ENCODE measurements at places on chromosomes 11 and 22. TPM values are rescaled to one million over a fixed set of nuclear protein-coding genes. Genes with fewer than 3 reads are reported as not detected.

The OR4A16 gene
- not detected for total RNA-seq

The C11orf42 gene
- total RNA-seq = not detected

The FAM83F gene
- 6.8 TPM for total RNA-seq

The LRRC56 gene
- total RNA-seq = 2.4 TPM

The APOA4 gene
- total RNA-seq = not detected

The CSNK2A3 gene
- 0.27 TPM for total RNA-seq

The OR2D2 gene
- total RNA-seq = not detected

The GAL gene
- not detected for total RNA-seq

The KCTD14 gene
- total RNA-seq = not detected

The KDM4D gene
- 0.16 TPM for total RNA-seq

The SMC1B gene
- total RNA-seq = not detected

The ALDH3B2 gene
- total RNA-seq = not detected

DNA sequence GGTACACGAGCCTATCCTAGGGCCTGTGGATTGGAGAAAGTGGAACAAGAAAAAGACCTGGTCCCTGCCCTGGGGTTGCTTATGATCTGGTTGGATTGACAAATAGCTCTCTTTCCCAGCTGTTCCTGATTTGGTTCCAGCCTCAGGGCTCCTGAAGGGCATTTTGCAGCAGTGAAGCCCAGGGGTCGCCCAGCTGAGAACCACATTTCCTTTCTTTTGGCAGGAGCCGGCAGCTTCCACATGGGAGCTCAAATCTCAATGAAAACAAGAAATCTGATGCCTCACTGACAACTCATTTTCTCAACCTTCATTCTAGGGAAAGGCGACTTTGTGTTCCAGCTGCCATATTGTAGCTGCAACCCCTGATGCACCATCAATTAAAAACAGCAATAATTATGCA lies 140.6 kb upstream of the CADM1 start:
- H3K4me1 ChIP-seq = no peaks in the 10 kb centered on the region
- H3K27ac ChIP-seq = no peak overlapping the region
- DNase-seq = no peak
- no peaks in the 10 kb centered on the region for H3K27me3 ChIP-seq

DNA sequence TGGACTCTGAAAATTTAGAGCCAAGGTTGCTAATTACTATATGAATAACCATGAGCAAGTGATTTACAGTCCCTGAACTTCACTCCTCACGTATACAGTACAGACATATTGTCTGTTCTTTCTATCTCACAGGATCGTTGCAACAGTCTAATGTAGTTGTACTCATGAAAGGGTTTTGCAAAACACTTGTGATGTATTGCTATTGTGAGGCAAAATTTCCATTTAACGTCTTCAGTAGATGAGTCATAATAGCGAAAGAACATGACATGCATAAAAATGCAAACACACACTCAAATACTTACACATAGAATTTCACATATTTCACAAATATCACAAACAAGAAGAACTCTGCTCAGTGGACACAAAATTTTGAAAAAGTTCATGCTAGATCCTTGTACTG lies 134.6 kb upstream of the TRPC6 start:
- no peak overlapping the region for H3K27ac ChIP-seq
- H3K4me1 ChIP-seq = no peaks in the 10 kb centered on the region
- DNase-seq = no peak
- H3K36me3 ChIP-seq = no peaks in the 10 kb centered on the region
- H3K27me3 ChIP-seq = no peaks in the 10 kb centered on the region
- no peak overlapping the region for H3K4me3 ChIP-seq

DNA sequence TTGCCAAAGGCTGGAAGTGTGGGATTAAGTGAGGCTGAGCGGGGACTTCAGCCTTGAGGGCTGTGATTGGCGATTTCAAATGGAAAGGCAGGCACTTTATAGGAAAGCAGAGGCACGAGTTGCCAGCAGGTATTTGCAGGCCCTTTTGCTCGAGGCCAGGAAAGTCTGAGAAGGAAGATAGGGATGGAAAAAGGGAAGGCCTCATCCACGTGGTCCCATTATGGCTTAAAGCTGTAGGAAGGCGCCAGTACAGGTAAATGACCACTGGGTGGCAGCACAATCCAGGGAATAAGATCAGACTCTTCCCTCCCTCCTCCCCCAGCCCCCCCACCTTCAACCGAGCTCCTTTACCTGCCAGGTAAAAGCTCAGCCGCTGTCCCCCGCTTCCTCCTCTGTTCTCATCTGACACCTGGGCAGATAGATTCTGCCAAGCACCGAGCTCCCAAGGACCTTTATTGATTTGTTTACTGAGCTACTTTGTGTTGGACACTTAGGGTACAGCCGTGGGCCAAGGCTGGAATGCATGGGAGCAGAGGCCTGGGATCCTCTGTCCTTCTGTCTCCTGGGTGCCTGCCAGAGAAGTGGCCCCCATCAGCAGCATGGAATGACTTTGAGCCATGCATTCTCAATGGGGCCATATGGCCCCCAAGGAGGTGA lies 7.5 kb downstream of the P2RX3 start:
- peaks cover 12% of the 10 kb centered on the region for H3K4me1 ChIP-seq
- no peak overlapping the region for H3K27ac ChIP-seq
- no peaks in the 10 kb centered on the region for H3K36me3 ChIP-seq
- DNase-seq = peak; percentile 52
- no peak overlapping the region for H3K4me3 ChIP-seq

GRCh38 chr11:124519850-124520549 lies 23.5 kb downstream of the OR8B12 start:
- H3K27ac ChIP-seq = no peak overlapping the region
- H3K4me1 ChIP-seq = no peaks in the 10 kb centered on the region
- H3K4me3 ChIP-seq = no peak overlapping the region
- DNase-seq = no peak
- H3K27me3 ChIP-seq = no peaks in the 10 kb centered on the region
- no peaks in the 10 kb centered on the region for H3K36me3 ChIP-seq

GRCh38 chr11:22659783-22660182 lies 6.6 kb upstream of the GAS2 start:
- no peaks in the 10 kb centered on the region for H3K27me3 ChIP-seq
- no peak overlapping the region for H3K27ac ChIP-seq
- H3K4me3 ChIP-seq = no peak overlapping the region
- no peak for DNase-seq
- H3K36me3 ChIP-seq = no peaks in the 10 kb centered on the region

DNA sequence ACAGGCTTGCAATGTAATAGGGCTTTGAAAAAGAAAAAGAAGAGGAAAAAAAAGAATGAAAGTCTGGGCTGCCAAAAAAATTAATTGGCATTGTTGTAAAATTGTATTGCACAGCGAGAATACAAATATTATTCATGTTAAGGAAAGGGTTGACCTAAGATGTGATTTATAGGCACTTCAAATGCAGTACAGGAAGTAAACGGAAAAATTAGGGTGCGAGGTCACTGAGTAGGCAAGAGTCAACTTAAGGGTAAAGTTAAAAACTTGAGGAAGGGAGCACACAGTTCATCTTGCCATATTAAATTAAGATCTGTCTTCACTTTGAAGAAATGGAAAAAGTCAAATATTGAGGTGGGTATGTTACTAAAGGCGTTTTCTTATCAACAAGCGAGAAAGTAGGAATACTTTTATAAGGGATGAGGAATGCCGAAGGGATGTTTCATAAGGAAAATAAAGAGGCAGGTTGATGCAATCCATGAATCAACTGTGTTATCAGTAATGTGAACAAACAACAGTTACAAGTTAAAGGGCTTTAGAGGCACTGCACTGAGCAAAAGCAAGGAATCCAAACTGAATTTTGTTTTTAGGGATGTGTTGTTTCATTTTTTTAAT lies 123.0 kb downstream of the WT1 start:
- no peak overlapping the region for H3K4me3 ChIP-seq
- H3K4me1 ChIP-seq = no peaks in the 10 kb centered on the region
- no peaks in the 10 kb centered on the region for H3K36me3 ChIP-seq
- no peaks in the 10 kb centered on the region for H3K27me3 ChIP-seq
- no peak overlapping the region for H3K27ac ChIP-seq

- H3K4me1 ChIP-seq = no peaks in the 10 kb centered on the region
- H3K27me3 ChIP-seq = no peaks in the 10 kb centered on the region
- no peak overlapping the region for H3K27ac ChIP-seq
- DNase-seq = no peak
Observed at GRCh38 chr11:5339771-5340322, 3.5 kb downstream of the OR51B5 start.

- H3K4me3 ChIP-seq = no peak overlapping the region
- H3K4me1 ChIP-seq = peaks cover 58% of the 10 kb centered on the region
- H3K27ac ChIP-seq = no peak overlapping the region
- no peaks in the 10 kb centered on the region for H3K27me3 ChIP-seq
Observed at GRCh38 chr11:44563711-44564110, 1.8 kb upstream of the CD82 start.

- H3K4me1 ChIP-seq = no peaks in the 10 kb centered on the region
- no peak overlapping the region for H3K4me3 ChIP-seq
- no peak for DNase-seq
- no peak overlapping the region for H3K27ac ChIP-seq
Observed at GRCh38 chr11:46661836-46662235, 38.6 kb downstream of the ARHGAP1 start.

GRCh38 chr11:74450318-74450717 lies 17.0 kb downstream of the KCNE3 start:
- DNase-seq = no peak
- H3K36me3 ChIP-seq = no peaks in the 10 kb centered on the region
- no peak overlapping the region for H3K27ac ChIP-seq
- H3K27me3 ChIP-seq = no peaks in the 10 kb centered on the region

- DNase-seq = no peak
- no peak overlapping the region for H3K4me3 ChIP-seq
- no peaks in the 10 kb centered on the region for H3K27me3 ChIP-seq
- no peak overlapping the region for H3K27ac ChIP-seq
- peaks cover 5% of the 10 kb centered on the region for H3K4me1 ChIP-seq
Observed at GRCh38 chr11:57778318-57779037, 16.9 kb downstream of the CTNND1 start.

- no peak overlapping the region for H3K4me3 ChIP-seq
- H3K27ac ChIP-seq = no peak overlapping the region
- H3K36me3 ChIP-seq = no peaks in the 10 kb centered on the region
- peaks cover 81% of the 10 kb centered on the region for H3K27me3 ChIP-seq
- no peak for DNase-seq
Observed at GRCh38 chr11:69702769-69703452, 911 bp downstream of the FGF19 start.

- H3K4me3 ChIP-seq = no peak overlapping the region
- H3K27ac ChIP-seq = no peak overlapping the region
- H3K36me3 ChIP-seq = peaks cover 72% of the 10 kb centered on the region
- no peaks in the 10 kb centered on the region for H3K27me3 ChIP-seq
- no peak for DNase-seq
- H3K4me1 ChIP-seq = peaks cover 11% of the 10 kb centered on the region
Observed at GRCh38 chr11:119047205-119047604, 9.8 kb downstream of the HYOU1 start.

DNA sequence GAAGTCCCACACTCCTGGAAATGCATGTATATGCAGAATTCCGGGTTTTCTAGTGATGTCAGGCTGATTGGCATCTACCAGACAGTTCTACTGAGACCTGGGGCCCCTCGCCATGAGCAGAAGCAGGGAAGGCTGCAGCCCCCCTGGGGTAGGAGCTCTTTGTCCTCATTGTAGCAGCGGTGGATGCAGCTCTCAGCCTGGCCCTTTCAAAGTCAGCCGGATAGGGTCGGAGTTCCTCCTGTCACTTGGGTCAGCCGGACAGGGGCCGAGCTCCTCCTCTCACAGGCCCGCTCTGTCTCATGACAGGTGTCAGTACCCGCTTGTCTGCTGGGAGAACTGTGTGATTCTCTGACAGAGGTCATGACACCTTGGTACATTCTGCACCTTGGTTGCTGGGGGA lies 30.0 kb downstream of the MRGPRD start:
- no peak overlapping the region for H3K27ac ChIP-seq
- H3K27me3 ChIP-seq = no peaks in the 10 kb centered on the region
- H3K36me3 ChIP-seq = no peaks in the 10 kb centered on the region
- H3K4me3 ChIP-seq = no peak overlapping the region

GRCh38 chr22:19932367-19933206 lies 9.0 kb upstream of the COMT start:
- no peak for DNase-seq
- H3K4me3 ChIP-seq = no peak overlapping the region
- H3K36me3 ChIP-seq = peaks cover 10% of the 10 kb centered on the region
- no peak overlapping the region for H3K27ac ChIP-seq
- no peaks in the 10 kb centered on the region for H3K27me3 ChIP-seq

DNA sequence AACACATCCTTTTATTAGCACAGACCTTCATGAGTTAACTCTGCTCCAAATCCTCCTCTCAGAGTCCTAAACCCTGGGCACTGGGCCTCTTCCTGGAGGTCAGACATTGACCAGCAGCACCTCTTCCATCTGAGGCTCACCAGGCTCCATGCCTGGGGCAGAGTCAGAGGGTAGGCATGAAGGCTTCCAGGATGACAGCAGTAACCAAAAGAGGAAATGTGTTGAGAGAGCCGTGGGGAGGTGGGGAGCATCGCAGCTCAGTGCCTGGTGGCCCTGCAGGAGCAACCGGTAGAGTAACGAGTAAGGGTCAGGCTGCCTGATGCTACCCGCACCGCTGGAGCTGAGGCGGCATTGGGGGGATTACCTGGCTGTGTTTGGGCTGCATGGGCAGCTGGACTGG lies 9.4 kb upstream of the NAV2 start:
- no peak overlapping the region for H3K27ac ChIP-seq
- no peaks in the 10 kb centered on the region for H3K4me1 ChIP-seq
- H3K27me3 ChIP-seq = no peaks in the 10 kb centered on the region
- DNase-seq = no peak
- H3K36me3 ChIP-seq = no peaks in the 10 kb centered on the region

DNA sequence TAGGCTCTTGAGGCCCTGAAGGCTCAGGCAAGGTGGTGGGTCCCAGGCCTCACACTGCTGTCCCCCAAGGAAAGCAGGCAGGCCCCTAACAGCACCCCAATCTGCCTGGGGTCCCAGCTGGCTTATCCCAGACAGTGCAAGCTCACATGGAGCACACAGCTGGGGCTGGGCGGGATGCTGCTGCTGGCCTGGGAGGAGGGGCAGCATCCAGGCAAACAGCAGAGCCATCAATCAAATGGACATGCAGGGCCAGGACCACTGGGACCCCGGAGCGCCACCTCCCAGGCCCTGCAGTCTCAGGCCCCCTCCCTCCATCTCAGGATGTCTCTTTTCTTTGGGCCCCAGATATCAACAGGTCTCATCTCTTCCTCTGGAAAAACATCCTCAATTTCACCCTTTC lies 140.3 kb downstream of the BRD1 start:
- no peak overlapping the region for H3K4me3 ChIP-seq
- no peak for DNase-seq
- H3K36me3 ChIP-seq = no peaks in the 10 kb centered on the region
- no peaks in the 10 kb centered on the region for H3K27me3 ChIP-seq
- H3K4me1 ChIP-seq = peaks cover 1% of the 10 kb centered on the region

GRCh38 chr11:74634537-74634936 lies 42.2 kb downstream of the POLD3 start:
- DNase-seq = no peak
- H3K27ac ChIP-seq = no peak overlapping the region
- no peak overlapping the region for H3K4me3 ChIP-seq
- H3K36me3 ChIP-seq = peaks cover 50% of the 10 kb centered on the region

- no peaks in the 10 kb centered on the region for H3K4me1 ChIP-seq
- no peaks in the 10 kb centered on the region for H3K36me3 ChIP-seq
- DNase-seq = no peak
- no peak overlapping the region for H3K4me3 ChIP-seq
Observed at GRCh38 chr11:109954534-109954933, 138.7 kb upstream of the ZC3H12C start.

- no peaks in the 10 kb centered on the region for H3K27me3 ChIP-seq
- H3K4me3 ChIP-seq = no peak overlapping the region
- H3K36me3 ChIP-seq = no peaks in the 10 kb centered on the region
- no peak overlapping the region for H3K27ac ChIP-seq
- H3K4me1 ChIP-seq = no peaks in the 10 kb centered on the region
Observed at GRCh38 chr22:21074102-21074715, 28.5 kb downstream of the LRRC74B start.
